ENCODE measurements at places on chromosomes 12 and 14. TPM values are rescaled to one million over a fixed set of nuclear protein-coding genes. Genes with fewer than 3 reads are reported as not detected.

PAX9 gene
- under 0.01 TPM for total RNA-seq

TBK1 gene
- 33.6 TPM for total RNA-seq

GXYLT1 gene
- total RNA-seq = 4.7 TPM

SERPINA4 gene
- total RNA-seq = not detected

RNF41 gene
- 81.8 TPM for total RNA-seq

TAS2R19 gene
- total RNA-seq = 3.9 TPM

FOXA1 gene
- not detected for total RNA-seq

TSPAN8 gene
- total RNA-seq = not detected
